ENCODE measurements at places on chromosomes 12 and 14.
A peak's percentile ranks its signal among the peaks of the same experiment; 100 is the strongest.

DNA sequence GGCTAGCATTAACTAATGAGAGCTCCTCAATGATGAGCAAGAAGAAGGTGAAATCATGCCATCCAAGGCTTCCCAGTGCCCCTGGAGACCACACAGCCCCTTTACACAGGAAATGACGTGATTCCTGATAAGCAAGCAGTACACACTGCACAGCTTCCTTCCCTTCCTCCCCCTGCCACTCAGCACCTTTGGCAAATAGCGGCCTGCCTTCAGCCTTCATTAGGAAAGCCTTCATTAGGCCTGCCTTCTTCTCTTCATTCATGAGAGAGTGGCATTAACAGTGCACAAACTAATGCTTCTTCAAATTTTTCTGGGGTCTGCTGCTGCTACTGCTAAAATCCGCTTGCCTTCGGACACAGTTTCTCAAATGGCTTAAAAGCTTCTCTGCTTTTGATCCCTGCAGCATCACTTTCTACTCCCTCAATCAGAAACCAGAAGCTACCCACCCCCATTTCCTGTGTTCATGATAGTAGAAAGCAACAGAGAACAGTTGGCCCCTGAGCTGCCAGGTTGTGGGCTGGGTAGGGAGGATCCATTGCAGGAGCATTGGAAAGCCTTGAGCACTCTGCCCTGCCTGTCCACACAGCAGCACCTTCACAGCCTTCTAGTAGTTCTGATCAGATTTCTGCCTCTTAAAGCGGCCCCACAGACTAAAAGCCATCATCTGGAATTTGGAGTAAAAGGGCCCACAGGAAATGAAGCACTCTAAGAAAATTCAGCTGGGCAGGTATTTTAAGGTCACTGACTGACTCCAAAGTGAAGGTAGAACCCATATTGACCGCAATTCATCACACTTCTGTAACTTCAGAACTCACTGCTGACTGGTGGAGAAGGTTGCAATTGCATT, 103.8 kb upstream of the ETV6 start:
- peak; percentile 64 for DNase-seq

GRCh38 chr14:105096206-105096875, 31.1 kb upstream of the GPR132 start:
- DNase-seq: no peak

GRCh38 chr14:93220509-93220908, 13.5 kb downstream of the UBR7 start:
- no peak for DNase-seq

- DNase-seq: peak; percentile 51
These were observed 132.0 kb upstream of the CCND2 start for GRCh38 chr12:4141348-4142270.

DNA sequence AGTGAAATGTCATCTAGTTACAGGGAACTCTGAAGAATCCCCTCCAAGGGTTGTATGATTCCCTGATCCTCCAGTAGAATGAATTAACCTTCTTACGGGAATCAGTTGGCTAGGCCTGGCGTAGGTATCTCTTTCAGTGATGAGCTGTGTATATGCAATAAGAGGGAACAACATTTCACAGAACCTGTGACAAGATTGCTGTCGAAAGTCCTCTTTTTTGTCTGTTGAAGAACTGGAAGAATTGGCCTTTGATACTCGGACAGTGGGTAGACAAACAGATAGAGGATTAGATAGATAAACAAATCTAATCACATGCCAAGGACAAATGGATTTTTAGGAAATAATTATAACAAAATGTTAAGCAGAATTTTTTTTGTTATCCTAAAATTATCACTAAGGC, 184.6 kb downstream of the MDGA2 start:
- no peak for DNase-seq

GRCh38 chr12:49609059-49609874, 3.8 kb upstream of the FAM186B start:
- no peak for DNase-seq

DNA sequence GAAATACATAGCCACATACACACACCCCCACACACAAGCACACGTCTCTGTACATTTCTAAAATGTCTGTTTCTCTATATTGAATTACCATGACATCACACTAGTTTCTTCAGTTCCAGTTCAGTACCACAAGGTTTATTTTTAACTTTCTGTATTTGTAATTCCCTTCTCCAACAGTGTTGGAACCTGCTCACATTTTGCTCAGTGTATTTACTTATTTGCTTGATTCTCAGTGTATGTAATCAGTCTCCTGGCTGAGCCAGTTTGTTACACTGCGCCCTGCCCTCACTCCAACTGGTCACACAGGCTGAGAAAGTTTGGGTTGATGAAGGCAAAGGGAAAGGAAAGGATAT, 67.1 kb downstream of the MON2 start:
- no peak for DNase-seq

GRCh38 chr14:90450667-90451066, 53.8 kb downstream of the CALM1 start:
- DNase-seq: no peak

GRCh38 chr14:50233951-50234250, 2.5 kb upstream of the SOS2 start:
- DNase-seq: no peak

GRCh38 chr12:52081263-52081733, 1.8 kb downstream of the SMIM41 start:
- DNase-seq: no peak

DNA sequence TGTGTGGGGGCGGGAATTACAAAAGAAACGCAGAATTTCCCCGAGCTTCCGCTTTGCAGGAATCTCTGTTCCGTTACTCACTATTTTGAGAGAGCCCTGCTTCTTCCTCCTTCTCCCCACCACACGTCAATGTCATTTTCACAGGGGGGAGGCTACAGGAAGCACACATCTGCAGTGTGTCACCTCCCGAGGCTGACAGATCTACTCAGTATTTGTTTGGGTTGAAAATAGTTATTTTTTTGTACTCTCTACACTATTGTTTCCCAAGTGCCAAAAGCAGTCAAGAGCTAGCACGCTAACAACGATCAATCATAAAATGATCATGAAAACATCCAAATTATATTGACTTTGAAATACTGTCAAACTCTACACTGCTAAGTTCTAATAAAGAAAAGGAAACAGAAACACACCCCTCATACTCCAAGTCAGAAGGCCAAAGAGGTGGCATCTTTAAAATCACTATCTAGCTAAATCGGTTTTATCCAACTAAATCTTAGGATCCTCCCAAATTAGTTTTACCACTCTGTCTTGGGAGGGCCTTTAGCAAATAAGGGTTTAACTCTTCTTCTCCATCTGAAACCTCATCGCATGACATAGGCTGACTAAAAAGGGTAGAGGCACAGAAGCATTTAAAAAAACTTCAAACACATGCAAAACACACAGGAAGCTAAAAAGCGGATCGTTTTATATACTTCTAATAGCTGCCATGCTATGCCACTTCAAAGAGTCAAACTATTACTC, 51.8 kb downstream of the FOXN3 start:
- DNase-seq: peak; percentile 46

DNA sequence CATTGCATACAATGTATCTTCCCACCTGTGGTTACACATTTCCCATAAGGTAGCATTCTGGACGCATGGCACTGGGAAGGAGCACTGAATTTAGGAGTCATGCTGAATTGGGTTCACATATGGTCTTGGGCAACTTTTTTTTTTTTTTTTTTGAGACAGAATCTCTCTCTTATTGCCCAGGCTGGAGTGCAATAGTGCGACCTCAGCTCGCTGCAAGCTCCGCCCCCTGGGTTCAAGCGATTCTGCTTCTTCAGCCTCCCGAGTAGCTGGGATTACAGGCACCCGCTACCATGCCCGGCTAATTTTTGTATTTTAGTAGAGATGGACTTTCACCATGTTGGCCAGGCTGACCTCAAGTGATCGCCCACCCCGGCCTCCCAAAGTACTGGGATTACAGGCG, 13.3 kb downstream of the DIP2B start:
- no peak for DNase-seq

DNA sequence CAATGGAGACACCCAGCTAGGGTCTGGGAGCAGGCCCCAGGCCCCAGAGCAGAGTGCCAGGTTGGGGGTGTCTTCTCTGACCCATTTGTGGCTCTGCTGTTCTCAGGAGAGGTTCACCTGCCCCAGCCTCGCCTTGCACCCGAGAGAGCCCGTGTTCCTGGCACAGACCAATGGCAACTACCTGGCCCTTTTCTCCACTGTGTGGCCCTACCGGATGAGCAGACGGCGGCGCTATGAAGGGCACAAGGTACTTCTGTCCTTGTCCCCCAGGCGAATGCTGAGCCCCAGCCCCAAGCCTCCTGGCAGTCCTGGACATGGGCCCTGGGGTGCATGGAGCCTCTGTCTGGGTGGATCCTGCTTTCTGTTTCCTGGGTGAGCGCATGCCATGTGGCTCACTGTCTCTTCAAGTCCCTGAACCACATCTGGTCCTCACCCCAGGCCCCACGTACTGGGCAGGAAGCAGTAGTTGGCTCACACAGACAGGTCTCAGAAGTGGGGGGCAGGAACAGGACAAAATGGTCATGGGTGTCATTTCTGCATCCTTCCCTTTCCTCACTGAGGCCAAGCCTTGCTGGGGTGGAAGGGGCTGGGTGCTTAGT, 58.2 kb downstream of the BEGAIN start:
- no peak for DNase-seq

DNA sequence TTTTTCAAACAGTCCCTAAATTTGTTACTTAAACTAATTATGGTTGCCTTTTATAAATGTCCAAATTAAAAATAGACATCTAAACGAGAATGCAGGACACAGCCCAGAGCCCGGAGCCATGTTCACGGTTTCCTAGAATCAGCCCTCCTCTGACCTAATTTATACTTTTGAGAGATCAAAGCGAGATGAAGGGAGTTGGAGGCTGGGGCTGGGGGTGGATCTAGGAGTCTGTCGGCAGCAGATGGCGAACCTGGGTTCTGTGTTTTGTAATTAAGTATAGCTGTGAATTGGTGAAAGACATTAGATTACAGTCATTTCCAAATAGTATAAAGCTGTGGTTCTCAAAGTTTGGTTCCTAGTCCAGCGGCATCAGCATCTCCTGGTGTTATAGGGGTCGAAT, 210.1 kb downstream of the SLC41A2 start:
- no peak for DNase-seq

- no peak for DNase-seq
These were observed 73.2 kb upstream of the SSTR1 start for GRCh38 chr14:38134416-38135030.

GRCh38 chr12:124809878-124810277, 53.8 kb downstream of the SCARB1 start:
- no peak for DNase-seq

GRCh38 chr14:95786566-95786965, 72.6 kb upstream of the TCL1A start:
- no peak for DNase-seq

DNA sequence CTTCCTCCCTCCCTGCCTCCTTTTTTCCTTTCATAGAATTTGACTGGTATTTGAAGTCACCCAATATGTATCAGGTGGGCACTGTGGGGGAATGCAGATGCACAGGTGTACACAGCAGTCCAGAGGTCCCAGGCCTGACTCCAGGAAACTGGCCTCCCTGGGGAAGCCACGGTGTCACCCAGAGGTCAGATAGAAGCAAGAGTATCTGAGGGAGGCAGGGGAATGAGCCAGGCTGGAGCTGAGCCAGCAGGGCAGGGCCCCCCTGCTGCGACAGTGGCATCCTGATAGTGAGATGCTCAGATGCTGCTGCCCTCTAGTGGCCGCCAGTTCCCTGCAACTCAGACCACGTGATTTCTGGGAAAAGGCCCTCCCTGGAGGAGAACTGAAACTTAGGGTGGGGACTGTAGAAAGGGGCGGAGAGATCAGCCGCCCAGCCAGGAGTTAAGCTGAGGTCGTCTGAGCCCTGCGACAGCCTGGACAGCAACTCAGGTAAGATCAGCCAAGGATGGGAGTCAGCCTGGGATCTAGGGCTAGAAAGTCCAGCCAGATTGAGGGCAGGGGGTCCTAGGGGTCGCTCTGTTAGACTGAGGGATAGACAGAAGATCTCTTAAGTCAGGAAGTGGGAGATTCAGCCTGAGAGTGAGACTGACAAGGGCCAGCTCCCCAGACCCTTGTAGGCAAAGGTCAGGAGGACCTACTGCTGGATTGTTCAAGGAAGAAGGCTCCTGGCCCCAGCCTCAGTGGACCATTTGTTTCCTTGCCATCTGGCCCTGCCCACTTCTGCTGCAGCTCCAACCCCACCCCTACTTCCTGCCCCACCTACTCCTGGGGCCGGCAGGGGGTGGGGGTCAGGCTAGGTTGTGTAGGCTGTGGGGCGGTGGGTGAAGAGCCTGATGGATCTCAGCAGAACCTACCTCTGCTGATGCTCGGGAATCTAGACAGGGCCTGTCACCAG, at the start of gene IRF9:
TSS of gene IRF9 (plus strand) at position 416 of the 955 bp plus-strand sequence. CDS start 880 bp downstream, outside the sequence.
- peak; percentile 98 for DNase-seq

- DNase-seq: no peak
These were observed 149.4 kb upstream of the PRMT8 start for GRCh38 chr12:3341594-3341993.

DNA sequence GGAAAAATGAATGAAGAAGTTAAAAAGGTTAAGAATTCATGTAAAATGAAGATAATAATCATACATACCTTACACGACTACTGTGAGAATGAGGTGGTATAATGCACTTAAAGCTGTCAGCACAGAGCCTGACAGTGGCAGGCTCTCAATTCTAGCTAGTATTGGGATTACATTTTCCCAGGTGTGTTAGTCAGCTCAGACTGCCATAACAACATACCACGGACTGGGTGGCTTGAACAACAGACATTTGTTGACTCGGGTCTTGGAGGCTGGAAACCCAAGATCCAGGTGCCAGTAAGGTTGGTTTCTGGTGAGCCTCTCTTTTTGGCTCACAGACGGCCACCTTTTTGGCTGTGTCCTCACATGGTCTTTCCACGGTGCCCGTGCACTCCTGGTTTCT, 167.8 kb downstream of the CHST11 start:
- no peak for DNase-seq

DNA sequence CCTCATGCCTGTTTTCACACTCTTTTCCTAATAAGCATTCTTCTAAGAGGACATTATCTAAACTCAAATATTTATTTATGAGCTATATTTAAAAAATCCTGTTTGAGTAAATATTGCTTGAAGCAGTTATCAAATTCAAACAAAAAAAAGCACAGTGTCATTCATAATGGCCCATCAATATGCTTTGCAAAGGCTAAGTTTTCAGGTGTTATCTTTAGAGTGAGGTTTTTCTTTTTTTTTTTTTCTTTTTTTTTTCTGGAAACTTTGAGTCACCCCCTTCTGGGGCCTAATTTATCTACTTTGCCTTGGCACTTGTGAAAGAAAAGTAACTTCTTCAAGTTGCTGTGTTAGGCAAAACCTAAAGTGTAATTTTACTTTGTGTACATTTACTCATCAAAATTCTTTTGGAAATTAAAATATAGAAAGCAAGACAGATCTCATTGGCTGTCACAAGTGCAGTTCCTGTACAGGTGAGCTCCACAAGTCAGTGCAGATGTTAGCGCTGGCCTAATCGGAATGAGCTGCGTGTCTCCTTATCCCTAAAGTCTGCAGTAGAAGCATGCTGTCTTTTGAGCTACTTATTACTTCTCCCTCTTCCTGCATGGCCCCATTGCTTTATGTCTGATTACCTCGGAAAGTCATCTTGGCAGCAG, 53.3 kb downstream of the GLT1D1 start:
- no peak for DNase-seq

GRCh38 chr12:90695415-90695814, 259.6 kb downstream of the CCER1 start:
- DNase-seq: no peak
